Stimulated activated CD4-positive, alpha-beta T cell treated with anti-CD3 and anti-CD28 coated beads, TNF-alpha, amount 100 ng/mL, for 48 hours (primary cell): ENCODE measurements at places on chromosomes 1 and 21.

DNA sequence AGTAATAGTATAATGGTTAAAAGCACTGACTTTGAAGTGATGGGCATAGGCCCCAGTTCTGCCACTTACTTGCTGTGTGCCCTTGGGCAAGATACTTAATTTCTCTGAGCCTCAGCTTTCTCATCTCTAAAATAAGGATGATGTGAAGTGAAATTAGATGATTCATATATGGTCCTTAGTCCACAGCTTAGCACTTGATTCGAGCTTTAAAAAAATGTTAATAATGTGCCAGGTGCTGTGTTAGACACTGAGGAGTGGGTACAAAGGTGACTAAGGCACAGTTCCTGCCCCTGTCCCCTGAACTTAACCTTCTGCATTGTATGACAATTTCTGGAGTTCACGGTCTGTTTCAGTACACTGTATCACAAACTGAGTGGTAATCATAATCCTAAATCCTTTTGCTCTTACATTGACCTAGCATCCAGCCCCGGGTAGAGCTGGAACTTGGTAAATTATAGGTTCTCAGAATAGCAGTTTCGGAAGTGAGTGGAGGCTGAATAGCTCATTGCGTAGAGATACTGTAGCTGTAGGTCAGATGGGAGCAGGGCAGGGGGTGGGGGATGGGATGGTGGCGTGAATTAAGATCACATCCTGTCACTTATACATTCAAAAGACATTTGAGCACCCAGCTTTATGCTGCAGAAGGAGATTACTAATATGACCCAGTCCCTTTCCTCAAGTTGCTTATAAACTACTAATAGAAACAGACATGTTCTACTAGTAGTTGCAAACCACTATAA is 1.5 kb downstream of the ZNF691 start:
- DNase-seq, result no peak

GRCh38 chr1:54803761-54804470 is 2.8 kb upstream of the TTC22 start:
- no peak for DNase-seq

DNA sequence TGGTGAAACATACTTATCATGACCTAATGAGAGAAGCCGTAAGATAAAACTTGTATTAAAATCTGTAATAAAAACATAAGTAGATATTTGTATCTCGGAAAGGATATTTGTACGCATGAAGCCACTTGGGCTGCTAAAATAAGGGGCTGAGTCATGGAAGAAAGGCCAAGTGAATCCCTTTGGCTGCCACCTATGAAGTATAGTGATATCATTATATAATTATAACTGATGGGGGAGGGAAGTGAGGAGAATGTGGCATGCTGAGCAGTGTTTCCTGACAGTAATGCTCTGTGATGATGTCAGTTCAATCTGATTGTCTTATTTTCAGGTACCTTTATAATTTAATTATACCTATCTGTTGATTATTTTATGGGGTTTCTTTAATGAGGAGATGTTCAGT is 13.6 kb downstream of the RWDD3 start:
- no peak for DNase-seq

- no peak for DNase-seq
Observed at GRCh38 chr1:69230208-69230607, 337.5 kb upstream of the LRRC7 start.

DNA sequence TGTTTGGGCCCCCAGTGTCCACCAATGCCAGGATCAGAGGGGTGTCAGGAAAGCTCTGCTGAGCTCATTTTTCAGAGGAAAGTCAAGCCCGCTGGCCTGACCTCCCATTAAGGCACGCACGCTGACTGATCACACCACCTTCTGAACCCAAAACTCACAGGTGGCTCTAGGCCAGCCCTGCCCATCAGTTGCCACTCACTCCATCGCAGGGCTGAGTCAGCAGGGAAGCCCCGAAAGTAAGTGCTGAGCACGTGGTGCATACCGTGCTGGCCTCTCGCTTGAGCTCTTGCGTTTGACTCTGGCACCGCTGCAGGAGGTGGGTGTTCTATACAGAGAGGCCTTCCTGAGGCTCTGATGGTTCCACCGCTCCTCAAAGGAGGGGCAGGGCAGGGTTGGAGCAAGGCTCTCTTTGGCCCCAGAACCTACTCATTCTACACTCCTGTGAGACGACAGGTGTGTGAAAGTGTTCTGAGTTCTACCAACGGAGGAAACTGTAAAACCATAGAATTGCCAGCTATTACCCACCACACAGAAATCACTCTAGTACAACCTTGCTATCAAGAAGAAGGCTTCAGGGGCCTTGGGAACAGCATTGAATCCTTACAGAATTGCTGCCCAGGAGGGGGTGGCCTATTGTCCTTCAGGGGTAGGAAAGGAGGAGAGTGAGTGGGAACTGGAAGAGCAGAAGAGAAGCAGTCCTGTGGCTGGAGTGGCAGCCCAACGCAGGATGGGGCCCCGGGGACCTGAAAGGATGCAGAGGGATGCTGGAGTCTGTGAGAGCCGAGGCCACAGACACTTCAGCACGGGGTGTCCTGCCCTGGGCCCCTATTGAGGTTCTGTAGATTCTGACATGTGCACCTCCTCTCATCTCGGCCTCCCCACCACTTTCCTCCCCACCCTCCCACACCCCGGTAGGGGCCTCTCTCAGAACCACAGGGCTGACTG is 214.7 kb upstream of the EDN2 start:
- no peak for DNase-seq

- DNase-seq, result peak; percentile 56
Observed at GRCh38 chr1:234478152-234478480, 863 bp downstream of the TARBP1 start.

DNA sequence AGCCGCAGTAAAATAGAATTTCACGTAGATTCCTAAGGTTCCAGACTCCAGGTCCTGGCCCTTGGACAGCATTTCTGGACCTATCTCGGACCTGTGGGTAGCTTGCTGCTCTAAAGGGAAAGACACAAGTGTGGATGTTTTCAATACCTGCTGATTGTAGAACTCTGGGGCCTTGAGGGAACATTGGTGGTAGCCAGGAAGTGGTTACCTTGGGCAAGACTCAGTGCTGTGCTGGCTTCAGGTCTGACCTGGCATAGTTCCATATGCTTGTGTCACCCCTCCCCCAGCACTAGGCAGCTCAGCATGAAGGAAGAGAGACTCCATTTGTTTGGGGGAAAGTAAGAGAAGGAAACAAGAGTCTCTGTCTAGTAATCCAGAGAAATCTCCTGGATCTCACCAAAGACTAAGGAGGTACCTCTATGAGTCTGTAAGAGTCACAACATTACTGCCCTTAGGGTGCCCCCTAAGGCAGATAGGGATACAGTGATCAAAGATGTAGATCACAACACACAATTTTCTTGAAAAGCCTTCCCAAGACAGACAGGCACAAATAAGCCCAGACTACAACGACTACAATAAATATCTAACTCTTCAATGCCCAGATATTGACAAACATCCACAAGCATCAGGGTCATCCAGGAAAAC is 398.8 kb downstream of the TGFB2 start:
- DNase-seq, result no peak

DNA sequence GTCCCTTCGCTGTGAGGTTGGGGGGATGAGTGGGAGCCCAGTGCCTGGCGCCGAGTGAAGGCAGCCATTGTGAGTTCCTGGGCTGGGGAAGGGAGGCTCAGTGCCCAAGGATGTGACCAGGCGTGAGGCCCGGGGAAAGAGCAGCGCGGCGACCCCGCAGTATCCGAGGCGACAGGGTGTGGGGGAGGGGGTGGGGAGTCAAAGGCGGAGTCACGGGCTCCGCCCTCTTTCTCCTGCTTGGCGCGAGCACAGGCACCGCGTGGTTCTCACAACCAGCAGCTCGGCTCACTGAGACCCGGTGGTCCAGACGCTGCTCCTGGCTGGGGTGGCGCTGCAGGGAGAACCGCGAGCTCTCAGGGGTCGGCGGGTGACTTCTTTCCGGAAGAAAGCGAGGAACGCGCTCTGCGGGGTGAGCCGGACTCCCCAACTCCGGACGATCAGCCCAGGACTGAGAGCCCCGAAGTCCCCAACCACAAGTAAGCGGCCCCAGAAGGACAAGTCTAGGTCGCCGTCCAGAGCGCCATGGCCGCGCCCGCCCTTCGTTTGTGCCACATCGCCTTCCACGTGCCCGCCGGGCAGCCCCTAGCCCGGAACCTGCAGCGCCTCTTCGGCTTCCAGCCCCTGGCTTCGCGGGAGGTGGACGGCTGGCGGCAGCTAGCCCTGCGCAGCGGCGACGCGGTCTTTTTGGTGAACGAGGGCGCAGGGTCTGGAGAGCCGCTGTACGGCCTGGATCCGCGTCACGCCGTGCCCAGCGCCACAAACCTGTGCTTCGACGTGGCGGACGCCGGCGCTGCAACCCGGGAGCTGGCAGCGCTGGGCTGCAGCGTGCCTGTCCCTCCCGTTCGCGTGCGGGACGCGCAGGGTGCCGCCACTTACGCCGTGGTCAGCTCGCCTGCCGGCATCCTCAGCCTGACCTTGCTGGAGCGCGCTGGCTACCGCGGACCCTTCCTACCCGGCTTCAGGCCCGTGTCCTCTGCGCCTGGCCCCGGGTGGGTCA is at the start of gene HPDL:
Gene HPDL, plus strand, starts transcription at position 269 of the 997 bp plus-strand sequence. Its CDS starts 254 bp downstream, at position 523.
- peak; percentile 73 for DNase-seq

DNA sequence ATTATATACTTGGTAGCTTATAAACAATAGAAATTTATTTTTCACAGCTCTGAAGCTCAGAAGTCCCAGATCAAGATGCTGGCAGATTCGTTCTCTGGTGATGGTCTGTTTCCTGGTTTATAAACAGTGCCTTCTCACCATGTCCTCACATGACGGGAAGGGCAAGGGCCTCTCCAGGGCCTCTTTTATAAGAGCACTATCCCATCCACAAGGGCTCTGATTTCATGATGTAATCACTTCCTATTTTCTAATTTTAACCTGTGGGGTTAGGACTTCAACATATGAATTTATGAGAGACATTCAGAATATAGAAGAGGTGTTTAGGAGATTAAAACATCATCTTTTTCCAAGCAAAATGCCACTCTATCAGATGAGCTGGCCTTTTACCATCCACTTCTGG is 32.1 kb upstream of the PLPPR4 start:
- DNase-seq, result no peak

- no peak for DNase-seq
Observed at GRCh38 chr21:36015045-36015444, 45.3 kb downstream of the SETD4 start.

GRCh38 chr1:150976879-150977694 is 2.5 kb upstream of the CERS2 start:
- peak; percentile 56 for DNase-seq

- DNase-seq, result no peak
Observed at GRCh38 chr1:161839591-161839990, 73.5 kb downstream of the ATF6 start.

DNA sequence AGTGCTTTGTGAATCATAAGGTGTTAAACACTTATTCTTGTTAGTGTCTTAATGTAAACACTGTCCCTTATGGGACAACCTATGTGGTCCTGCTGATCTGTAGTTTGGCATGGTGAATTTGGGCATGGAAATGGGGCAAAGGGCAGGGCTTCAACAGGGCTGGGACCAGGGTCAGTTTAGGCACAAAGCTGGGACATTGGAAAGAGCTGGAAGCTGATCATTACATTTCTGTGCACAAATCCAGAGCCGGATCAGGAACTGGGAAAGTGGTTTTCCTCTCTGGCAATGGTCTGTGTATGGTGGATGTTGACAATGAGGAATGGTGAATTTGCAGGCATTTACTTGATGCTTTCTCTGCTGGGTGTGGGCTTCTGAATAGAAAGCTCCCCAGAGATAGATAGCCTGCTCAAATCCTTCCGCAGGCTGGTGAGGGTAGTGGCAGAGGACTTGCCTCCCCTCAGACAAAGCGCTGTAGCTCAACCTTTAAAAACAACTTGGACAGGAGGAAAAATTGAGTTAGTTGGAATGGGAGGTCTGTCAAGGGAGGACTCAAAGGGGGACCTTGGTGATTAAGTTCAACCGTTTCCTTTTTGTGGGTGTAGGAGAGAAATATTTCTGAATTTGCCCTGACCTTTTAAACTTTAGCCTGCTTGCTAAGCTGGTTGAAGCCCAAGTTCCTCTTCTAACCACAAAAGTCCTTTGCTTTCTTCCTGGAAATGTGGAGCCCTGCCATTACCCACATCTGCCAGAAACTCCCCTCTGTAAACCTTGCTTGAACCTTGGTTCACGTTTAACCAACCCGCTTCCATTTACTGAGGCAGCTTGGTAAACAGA is 35.3 kb downstream of the HLX start:
- no peak for DNase-seq

DNA sequence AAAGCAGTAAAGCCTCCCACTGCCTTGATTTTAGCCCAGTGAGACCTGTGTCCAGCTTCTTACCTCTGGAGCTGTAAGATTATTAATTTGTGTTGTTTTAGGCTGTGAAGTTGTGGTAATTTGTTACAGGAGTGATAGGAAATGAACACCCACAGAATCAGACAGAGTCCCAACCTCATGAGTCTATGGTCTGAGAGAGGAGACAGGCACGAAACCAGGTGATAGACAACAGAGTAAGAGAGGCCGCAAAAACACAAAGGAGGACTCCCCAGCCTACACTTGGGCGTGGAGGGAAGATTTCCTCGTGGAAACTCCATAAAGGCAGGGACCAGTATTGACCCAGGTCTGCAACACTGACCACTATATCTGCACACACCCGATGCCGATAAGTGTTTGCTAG is 234.6 kb upstream of the JUN start:
- no peak for DNase-seq
